ENCODE measurements at places on chromosomes 11 and 22. TPM values are rescaled to one million over a fixed set of nuclear protein-coding genes. Genes with fewer than 3 reads are reported as not detected.
A peak's percentile ranks its signal among the peaks of the same experiment; 100 is the strongest.

- peaks cover 13% of the 10 kb centered on the region for H3K36me3 ChIP-seq
- peak overlapping the region; percentile 92 for H3K27ac ChIP-seq
- no peak for DNase-seq
- H3K4me1 ChIP-seq = peaks cover 20% of the 10 kb centered on the region
- peak overlapping the region; percentile 84 for H3K4me3 ChIP-seq
- H3K27me3 ChIP-seq = no peaks in the 10 kb centered on the region
Observed at GRCh38 chr11:65871811-65872548, 620 bp downstream of the EFEMP2 start.

- H3K27me3 ChIP-seq = no peaks in the 10 kb centered on the region
- H3K36me3 ChIP-seq = no peaks in the 10 kb centered on the region
- no peak overlapping the region for H3K4me3 ChIP-seq
- H3K4me1 ChIP-seq = no peaks in the 10 kb centered on the region
Observed at GRCh38 chr11:107184986-107185385, 166.7 kb upstream of the GUCY1A2 start.

GRCh38 chr22:50581950-50582492 is 628 bp downstream of the CHKB start:
- H3K4me3 ChIP-seq = peak overlapping the region; percentile 79
- H3K36me3 ChIP-seq = no peaks in the 10 kb centered on the region
- H3K27me3 ChIP-seq = peaks cover 1% of the 10 kb centered on the region
- H3K27ac ChIP-seq = peak overlapping the region; percentile 66
- peak; percentile 18 for DNase-seq
- peaks cover 7% of the 10 kb centered on the region for H3K4me1 ChIP-seq

DNA sequence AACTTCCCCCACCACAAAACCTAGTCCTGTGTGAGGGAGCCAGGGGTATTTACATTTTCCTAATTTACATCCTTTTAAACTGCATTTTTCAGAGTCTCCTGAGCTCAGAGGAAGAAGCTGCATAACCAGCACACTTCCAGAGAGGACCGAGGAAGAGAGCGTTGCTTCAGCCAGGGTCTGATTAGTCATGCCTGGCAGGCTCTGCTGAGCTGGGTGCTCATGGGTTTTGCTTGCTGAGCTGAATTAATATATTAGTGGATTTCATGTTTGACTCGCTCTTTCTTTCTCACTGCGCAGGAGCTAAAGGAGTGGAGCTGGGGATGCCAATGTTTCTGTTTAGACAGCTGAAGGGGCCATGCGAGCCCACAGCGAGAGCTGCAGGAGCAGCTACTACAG is 539.3 kb upstream of the B3GAT1 start:
- no peaks in the 10 kb centered on the region for H3K36me3 ChIP-seq
- no peaks in the 10 kb centered on the region for H3K27me3 ChIP-seq
- DNase-seq = no peak
- peaks cover 18% of the 10 kb centered on the region for H3K4me1 ChIP-seq
- H3K4me3 ChIP-seq = no peak overlapping the region

DNA sequence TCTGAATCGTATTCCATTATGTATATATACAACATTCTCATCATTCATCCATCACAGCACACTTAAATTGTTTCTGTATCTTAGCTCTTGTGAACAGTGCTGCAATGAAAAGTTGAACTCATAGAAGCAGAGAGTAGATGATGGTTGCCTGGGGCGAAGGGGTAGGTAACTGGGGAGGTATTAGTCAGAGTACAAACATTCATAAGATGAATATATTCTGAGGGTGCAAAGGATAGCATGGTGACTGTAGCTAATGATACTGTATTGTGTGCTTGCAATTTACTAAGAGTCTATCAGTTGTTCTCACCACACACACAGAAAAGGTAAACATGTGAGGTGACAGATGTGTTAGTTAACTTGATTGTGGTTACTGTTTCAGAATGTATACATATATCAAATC is 12.6 kb upstream of the RFPL2 start:
- H3K27me3 ChIP-seq = peaks cover 45% of the 10 kb centered on the region
- H3K27ac ChIP-seq = no peak overlapping the region
- no peaks in the 10 kb centered on the region for H3K36me3 ChIP-seq
- no peak for DNase-seq
- H3K4me3 ChIP-seq = no peak overlapping the region

GRCh38 chr11:4619514-4619913 is 11.5 kb upstream of the TRIM68 start:
- H3K36me3 ChIP-seq = no peaks in the 10 kb centered on the region
- DNase-seq = no peak
- H3K4me1 ChIP-seq = no peaks in the 10 kb centered on the region
- H3K27me3 ChIP-seq = peaks cover 21% of the 10 kb centered on the region
- H3K4me3 ChIP-seq = no peak overlapping the region

GRCh38 chr22:43923191-43923590 is 414 bp upstream of the PNPLA3 start:
- H3K4me3 ChIP-seq = peak overlapping the region; percentile 76
- H3K4me1 ChIP-seq = peaks cover 14% of the 10 kb centered on the region
- DNase-seq = no peak
- H3K27me3 ChIP-seq = peaks cover 10% of the 10 kb centered on the region
- peaks cover under 1% of the 10 kb centered on the region for H3K36me3 ChIP-seq
- H3K27ac ChIP-seq = peak overlapping the region; percentile 89

- H3K4me3 ChIP-seq = no peak overlapping the region
- no peak overlapping the region for H3K27ac ChIP-seq
- H3K36me3 ChIP-seq = no peaks in the 10 kb centered on the region
- no peaks in the 10 kb centered on the region for H3K27me3 ChIP-seq
Observed at GRCh38 chr11:128116447-128116846, 470.9 kb downstream of the ETS1 start.

DNA sequence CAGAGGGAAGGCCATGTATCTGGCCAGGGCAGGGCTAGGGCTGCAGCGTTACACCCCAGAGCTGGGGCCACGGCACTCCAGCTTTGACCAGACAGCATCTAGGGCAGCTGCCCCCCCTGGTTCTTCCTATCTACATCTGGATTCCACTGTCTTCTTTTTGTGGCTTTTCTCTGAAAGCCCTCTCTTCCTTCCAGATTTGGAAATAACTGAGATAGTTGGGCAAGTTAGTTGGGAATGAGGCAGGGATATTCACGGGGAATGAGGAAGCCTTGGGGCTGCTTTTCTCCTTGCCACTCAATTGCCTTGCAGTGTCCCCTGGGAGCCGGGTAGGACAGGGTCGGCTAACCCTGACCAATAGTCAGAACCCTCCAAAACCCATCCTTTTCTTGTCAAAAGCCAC is 26.8 kb downstream of the CLMP start:
- no peaks in the 10 kb centered on the region for H3K36me3 ChIP-seq
- no peak overlapping the region for H3K27ac ChIP-seq
- peaks cover 4% of the 10 kb centered on the region for H3K27me3 ChIP-seq
- peaks cover 3% of the 10 kb centered on the region for H3K4me1 ChIP-seq

DNA sequence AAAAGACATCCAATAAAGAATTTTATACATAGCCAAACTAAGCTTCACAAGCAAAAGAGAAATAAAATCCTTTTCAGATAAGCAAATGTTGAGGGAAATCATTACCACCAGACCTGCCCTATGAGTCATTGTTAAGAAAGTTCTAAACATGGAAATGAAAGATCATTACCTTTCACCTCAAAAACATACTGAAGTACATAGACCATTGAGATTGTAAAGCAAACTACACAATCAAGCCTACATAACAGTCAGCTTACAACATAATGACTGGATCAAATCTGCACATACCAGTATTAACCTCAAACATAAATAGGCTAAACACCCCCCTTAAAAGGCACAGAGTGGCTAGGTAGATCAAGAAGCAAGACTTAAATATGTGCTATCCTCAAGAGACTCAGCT is 501.0 kb upstream of the LUZP2 start:
- DNase-seq = no peak
- H3K36me3 ChIP-seq = peaks cover 11% of the 10 kb centered on the region
- no peak overlapping the region for H3K4me3 ChIP-seq
- H3K27me3 ChIP-seq = no peaks in the 10 kb centered on the region
- H3K4me1 ChIP-seq = peaks cover 10% of the 10 kb centered on the region
- H3K27ac ChIP-seq = no peak overlapping the region

- peaks cover 7% of the 10 kb centered on the region for H3K4me1 ChIP-seq
- no peak for DNase-seq
- no peak overlapping the region for H3K27ac ChIP-seq
- no peaks in the 10 kb centered on the region for H3K36me3 ChIP-seq
Observed at GRCh38 chr11:112421879-112422278, 161.2 kb upstream of the PLET1 start.

- H3K36me3 ChIP-seq = peaks cover 23% of the 10 kb centered on the region
- H3K27ac ChIP-seq = no peak overlapping the region
- no peak overlapping the region for H3K4me3 ChIP-seq
Observed at GRCh38 chr11:74844865-74845264, 96.2 kb downstream of the RNF169 start.

DNA sequence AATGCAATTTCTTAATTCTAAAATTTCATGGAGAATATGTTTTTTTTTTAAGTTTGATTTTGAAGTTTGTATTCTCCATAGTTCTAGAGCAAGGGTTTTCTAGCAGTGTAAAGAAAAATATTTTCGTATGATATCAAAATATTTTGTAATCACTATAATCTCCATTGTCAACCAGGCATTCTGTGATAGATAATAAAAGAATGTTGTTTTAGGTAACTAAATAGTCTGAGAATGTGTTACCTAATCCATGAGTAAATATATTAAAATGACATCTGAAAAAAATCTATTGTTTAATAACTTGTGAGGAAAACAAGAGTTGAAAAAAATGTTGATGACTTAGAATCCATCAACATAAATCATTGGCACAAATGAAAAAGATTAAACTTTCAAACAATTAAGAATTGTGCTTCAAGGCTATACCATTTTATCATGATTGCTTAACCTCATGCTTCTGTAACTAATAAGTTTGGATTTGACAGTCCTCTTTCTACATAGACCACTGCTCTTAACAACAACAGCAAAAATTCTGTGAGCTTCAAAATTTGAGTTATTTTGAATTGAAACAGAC is 2211.8 kb downstream of the LRRC4C start:
- H3K36me3 ChIP-seq = no peaks in the 10 kb centered on the region
- H3K4me3 ChIP-seq = no peak overlapping the region
- H3K27me3 ChIP-seq = no peaks in the 10 kb centered on the region
- H3K27ac ChIP-seq = no peak overlapping the region
- DNase-seq = no peak

GRCh38 chr22:20226077-20226716 is 41.9 kb downstream of the RTN4R start:
- peaks cover 6% of the 10 kb centered on the region for H3K4me1 ChIP-seq
- no peak overlapping the region for H3K27ac ChIP-seq
- H3K27me3 ChIP-seq = no peaks in the 10 kb centered on the region
- no peak overlapping the region for H3K4me3 ChIP-seq
- no peak for DNase-seq
- H3K36me3 ChIP-seq = no peaks in the 10 kb centered on the region

DNA sequence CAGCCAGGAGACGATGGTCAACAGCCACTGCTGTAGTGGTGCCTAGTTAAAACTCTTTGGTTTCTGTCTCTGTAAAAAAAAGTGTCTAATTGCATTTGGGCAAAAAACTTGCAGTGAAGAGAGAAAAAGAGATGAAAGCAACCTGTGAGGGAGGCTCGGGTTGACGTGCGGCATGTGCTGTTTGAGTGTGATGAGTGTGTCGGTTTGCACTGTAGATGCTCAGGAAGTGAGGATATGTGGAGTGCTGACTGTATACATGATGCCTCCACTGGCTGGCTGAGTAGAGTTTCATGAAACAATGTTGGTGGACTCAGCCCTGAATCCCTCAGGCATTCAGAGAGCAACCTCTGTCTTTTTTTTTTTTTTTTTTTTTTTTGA is 4.3 kb upstream of the DGCR6L start:
- no peaks in the 10 kb centered on the region for H3K36me3 ChIP-seq
- no peak overlapping the region for H3K27ac ChIP-seq
- H3K4me3 ChIP-seq = no peak overlapping the region
- no peak for DNase-seq

DNA sequence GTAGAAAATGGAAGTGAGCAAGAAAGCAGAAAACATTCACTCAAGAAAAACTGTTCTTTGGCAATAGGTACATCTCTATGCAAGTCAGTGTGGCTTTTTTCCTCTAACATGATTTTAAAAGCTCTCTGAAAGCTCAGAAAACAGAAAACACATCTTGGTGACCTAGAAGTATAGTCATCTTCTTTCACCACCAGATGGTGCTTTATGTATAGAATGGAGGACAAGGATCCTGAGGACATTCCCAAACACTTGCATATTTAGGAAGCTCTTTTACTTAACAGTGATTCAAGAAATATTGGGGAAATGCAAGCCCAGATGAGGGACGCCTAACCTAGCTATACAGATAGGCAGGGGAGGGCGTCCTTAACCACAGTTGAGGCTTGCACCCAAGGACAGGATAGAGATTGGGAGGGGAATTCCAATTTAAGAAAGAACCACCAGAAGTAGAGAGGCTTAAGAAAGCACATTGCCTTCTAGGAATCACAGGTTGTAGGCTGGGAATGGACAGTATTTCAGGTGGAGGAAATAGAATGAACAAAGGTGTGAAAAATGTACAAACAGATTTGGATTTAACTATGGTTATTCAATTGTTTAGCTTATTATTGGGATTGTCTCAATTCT is 13.8 kb upstream of the CCDC81 start:
- no peaks in the 10 kb centered on the region for H3K27me3 ChIP-seq
- no peak overlapping the region for H3K27ac ChIP-seq
- H3K4me1 ChIP-seq = peaks cover 20% of the 10 kb centered on the region
- no peak overlapping the region for H3K4me3 ChIP-seq
- no peaks in the 10 kb centered on the region for H3K36me3 ChIP-seq
- no peak for DNase-seq

GRCh38 chr11:97615546-97615945 is 1225.7 kb downstream of the JRKL start:
- peaks cover 6% of the 10 kb centered on the region for H3K36me3 ChIP-seq
- no peak overlapping the region for H3K27ac ChIP-seq
- no peaks in the 10 kb centered on the region for H3K27me3 ChIP-seq
- no peaks in the 10 kb centered on the region for H3K4me1 ChIP-seq
- DNase-seq = no peak
- H3K4me3 ChIP-seq = no peak overlapping the region

DNA sequence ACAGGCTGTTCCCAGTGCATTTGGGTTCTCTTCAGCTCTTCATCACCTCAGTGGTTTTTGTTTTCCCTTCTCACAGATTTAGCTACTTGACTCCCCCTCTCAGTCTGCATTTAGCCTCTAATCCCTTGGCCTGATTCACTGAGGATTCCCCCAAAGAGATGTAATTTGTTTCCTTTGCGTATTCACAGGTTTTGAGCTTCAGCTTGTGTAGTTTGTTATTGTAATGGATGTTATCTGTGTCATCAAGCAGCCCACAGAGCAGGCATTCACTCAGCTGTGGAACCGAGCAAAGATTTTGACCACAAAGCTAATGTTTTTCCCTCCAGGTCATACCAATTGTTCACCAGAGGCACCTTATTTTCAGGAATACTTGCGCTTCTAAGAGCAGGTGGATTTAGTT is 6.4 kb upstream of the ME3 start:
- H3K4me1 ChIP-seq = peaks cover 27% of the 10 kb centered on the region
- H3K27ac ChIP-seq = no peak overlapping the region
- no peaks in the 10 kb centered on the region for H3K36me3 ChIP-seq
- peaks cover 17% of the 10 kb centered on the region for H3K27me3 ChIP-seq
- no peak for DNase-seq
- no peak overlapping the region for H3K4me3 ChIP-seq

The KDM4D gene
- total RNA-seq = 2.6 TPM

The FGF4 gene
- not detected for total RNA-seq

The OR5P2 gene
- total RNA-seq = 1.7 TPM

The GLB1L3 gene
- not detected for total RNA-seq

The SCGB1D2 gene
- total RNA-seq = not detected

The OR51D1 gene
- not detected for total RNA-seq

The OR2D2 gene
- total RNA-seq = 0.41 TPM

The GSC2 gene
- not detected for total RNA-seq

The KCNA4 gene
- 4.6 TPM for total RNA-seq

The RNF214 gene
- 39.5 TPM for total RNA-seq
